Activated CD4-positive, CD25-positive, alpha-beta regulatory T cell treated with anti-CD3 and anti-CD28 coated beads, Interleukin-2, amount 50 U/mL, for 16 hours (primary cell): ENCODE measurements at places on chromosomes 12 and 14.

DNA sequence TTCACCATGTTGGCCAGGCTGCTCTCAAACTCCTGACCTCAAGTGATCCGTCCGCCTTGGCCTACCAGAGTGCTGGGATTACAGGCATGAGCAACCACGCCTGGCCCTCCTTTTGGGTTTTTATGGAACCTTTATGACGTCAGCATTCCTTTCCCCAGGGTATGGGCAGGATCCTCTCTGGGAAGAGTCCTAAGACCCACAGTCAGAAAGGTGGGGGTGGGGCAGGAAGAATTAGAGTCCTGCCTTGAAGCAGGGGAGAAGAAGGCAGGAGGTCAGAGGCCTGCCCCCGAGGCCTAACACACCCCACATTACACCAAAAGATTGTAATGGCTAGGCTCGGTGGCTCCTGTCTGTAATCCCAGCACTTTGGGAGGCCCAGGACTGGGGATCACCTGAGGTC is 30.8 kb upstream of the CDK17 start:
- DNase-seq = no peak

DNA sequence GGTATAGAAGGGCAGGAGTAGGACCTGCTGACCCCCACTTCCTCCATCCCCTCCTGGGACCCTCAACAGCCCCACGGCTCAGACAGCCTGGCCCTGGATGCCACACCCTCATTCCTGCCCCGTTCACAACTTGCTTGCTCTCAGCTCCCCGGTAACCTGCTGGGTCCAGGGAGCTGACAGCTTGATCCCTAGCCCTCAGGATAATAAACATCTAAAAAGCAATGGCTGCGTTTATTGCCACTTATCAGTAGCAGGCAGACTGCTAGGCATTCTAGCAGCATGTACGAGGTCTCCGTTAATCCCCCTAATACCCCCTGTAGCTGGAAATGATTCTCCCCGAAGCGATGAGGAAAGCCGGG is 24.3 kb upstream of the RPLP0 start:
- no peak for DNase-seq

DNA sequence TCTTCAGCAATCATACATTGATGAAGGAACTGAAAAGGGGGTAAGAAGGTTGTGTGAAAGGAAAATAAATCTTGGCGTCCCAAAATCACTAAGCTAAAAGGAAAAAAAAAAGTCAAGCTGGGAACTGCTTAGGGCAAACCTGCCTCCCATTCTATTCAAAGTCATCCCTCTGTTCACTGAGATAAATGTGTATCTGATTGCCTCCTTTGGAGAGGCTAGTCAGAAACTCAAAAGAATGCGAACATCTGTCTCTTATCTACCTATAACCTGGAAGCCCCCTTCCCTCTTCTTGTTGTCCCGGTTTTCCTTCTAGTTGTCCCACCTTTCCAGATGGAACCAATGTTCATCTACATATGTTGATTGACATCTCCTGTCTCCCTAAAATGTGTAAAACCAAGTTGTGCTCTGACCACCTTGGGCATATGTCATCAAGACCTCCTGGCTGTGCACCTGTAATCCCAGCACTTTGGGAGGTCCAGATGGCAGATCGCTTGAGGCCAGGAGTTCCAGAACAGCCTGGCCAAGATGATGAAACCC is 53.1 kb downstream of the RESF1 start:
- no peak for DNase-seq

DNA sequence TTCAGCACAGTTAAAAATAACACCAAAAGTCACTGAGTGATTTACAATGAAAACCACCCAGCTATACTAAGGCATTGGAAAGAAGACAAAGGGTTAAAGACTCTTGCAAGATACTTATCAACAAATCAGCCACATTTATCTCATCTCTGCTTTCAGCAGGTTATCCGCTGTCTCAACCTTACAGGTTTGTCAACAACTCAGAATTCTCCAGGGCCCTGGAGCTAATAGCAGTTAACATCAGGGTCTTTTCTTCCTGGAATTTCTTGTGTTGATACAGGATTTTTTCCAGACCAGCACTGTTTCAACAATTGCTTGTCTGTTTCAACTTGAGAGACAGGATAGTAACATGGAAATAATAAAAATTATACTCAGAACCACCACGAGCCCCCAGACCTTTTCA is 3.5 kb downstream of the PKP2 start:
- DNase-seq = no peak

DNA sequence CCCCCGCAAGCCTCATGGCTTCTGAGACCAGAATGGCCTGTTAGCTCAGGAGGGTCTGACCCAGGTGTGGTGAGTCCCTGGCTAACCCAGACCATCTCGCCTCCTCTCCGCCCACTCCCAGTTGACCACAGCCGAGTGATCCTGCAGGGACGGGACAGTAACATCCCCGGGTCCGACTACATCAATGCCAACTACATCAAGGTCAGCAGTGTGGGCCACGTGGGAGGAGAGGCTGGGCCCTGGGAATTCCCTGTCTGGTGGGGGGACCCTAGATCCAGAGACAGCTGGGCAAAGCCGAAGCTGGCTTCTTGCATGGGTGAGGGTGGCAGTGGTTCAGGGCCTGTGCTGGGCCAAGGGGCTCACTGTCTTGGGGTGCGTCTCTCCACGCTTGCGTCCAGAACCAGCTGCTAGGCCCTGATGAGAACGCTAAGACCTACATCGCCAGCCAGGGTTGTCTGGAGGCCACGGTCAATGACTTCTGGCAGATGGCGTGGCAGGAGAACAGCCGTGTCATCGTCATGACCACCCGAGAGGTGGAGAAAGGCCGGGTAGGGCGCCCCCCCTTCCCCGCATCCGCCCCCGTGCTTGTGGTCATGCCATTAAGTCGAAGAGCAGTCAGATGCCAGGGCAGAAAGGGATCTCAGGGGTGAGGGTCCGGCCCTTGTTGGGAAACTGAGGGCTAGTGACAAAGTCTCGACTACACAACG is 5.0 kb downstream of the PTPN6 start:
- DNase-seq = no peak

DNA sequence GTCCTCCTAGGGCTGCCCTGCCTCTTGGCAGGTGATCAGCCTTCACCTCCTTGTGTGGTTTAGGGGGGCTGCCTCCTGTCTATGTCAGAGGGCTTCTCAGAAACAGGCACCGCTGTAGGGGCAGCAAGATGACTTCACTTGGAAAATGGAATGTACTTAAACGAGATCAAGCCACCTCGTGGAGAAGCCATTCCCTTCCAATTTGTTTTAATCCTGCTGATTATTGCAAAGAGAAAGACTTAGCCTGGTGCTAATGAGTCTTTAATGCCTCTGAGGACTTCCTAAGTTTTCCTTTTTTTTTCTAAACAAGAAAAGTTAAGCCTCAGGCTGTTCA is 62.3 kb upstream of the RFLNA start:
- DNase-seq = no peak

DNA sequence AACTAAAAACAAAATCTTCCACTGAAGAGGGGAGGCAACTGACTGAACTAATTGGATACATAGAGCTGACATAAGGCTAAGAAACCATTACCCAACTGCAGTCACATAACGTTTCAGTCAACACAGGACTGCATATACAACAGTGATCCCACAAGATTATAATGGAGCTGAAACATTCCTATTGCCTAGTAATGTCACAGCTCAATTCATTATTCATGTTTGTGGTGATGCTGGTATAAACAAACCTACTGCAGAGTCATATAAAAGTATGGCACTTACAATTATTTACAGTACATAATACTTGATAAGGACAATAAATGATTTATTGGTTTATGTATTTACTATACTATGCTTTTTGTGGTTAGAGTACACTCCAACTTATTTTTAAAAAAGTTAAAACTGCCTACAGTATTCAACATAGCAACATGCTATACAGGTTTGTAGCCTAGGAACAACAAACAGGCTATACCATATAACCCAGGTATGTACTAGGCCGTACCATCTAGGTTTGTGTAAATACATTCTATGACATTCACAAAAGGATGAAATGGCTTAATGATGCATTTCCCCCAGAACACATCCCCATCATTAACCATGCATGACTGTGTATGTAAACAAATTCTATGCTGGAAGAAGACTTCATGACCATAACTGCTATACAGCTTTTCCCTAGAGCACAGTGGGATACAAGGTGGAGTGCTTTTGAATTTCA is 4.3 kb downstream of the NAP1L1 start:
- DNase-seq = no peak

DNA sequence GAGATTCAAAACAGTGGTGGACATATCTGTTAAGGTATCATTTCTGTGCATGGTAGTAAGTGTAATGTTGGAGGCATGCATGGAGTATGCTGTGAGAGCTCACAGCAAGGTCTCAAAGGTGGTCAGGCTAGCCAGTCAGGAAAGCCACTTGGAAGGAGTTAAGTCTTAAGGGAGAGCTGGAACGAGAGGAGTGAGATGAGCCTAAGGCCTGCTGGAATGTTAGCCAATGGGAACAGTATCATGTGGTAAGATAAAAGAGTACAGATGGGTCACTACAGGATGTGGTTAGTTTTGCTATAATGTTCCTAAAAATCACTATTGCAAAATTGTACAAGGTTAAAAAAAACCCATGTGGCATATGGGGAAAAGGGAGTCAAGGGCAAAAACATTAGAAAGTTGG is 311.7 kb upstream of the E2F7 start:
- no peak for DNase-seq

GRCh38 chr14:40229676-40230075 is 797.4 kb upstream of the FBXO33 start:
- no peak for DNase-seq

- DNase-seq = no peak
Observed at GRCh38 chr14:65239938-65240296, 137.6 kb upstream of the MAX start.

- no peak for DNase-seq
Observed at GRCh38 chr12:75635606-75636444, 124.4 kb upstream of the KRR1 start.

DNA sequence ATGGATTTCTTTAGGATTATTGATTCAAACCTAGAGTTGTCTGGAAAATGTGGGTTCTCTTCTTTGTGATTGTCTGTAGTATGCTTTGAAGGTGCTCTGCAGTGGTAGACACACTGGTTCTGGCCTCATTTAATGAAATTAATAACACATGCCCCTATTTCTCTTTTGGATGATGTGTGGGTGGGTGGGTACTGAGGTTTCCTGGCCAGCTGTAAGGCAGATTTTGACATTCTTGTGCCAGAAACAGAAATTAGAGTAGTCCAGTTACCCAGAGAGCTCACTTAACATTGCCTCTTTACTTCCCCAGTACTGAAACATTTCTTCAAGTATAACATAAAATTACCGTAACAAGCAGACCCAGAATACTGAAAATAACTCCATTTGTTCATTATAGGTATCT is 14.4 kb downstream of the TSFM start:
- no peak for DNase-seq

- DNase-seq = no peak
Observed at GRCh38 chr14:96320605-96321004, 42.5 kb downstream of the ATG2B start.

DNA sequence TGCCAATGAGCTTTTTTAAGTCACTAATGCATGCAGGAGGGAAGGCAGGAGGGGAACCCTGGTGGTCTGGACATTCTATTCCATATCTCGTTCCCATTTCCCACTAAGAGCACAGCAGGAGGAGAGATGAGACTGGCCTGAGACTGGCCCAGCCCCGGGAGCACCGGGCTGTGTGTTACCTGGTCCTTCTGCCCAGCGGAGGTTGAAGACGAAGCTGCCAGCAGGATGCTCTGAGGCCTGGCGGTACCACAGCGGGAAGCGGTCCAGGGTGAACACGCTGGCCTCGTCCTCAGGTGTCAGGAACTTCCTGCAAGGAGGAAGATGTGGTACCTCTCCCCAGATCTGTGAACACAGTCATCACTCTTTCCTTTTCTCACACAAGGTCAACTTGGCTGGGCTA is 23.9 kb downstream of the LRTM2 start:
- DNase-seq = no peak

DNA sequence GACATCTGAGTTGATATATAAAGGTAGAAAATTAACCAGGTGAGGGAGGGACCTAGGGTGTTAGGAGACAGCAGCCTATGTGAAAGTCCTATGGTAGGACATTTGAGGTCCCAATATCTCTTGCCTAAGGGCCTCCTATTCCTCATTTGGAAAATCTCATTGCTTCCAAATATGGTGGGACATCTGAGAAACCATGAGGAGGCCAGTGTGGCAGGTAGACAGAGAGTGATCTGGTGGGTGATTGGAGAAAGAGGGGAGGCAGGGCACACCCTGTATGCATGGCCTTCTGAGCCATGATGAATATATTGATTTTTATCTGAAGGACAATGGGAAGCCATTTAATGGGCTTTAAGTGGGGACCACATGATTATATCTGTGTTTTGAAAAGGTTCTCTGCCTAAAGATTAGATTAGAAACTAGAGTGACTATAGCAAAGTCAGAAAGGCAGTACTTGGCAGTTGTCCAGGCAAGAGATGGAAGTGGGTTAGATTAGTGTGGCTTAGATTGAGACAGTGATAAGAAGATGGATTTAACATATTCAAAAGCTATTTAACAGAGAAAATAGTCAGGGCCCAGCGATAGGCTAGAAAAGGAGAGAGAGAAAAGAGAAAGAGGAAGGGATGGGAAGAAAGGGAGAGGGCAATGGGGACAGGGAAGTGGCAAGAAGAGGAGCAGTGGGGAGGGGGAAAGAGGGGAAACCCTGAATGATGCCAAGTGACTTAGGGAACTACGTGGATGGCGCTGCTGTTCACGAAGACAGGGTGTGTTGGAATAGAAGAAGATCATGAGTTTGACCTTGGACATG is 237.2 kb upstream of the SRRM4 start:
- DNase-seq = no peak

- DNase-seq = no peak
Observed at GRCh38 chr12:43795716-43796280, 10.3 kb downstream of the TWF1 start.

DNA sequence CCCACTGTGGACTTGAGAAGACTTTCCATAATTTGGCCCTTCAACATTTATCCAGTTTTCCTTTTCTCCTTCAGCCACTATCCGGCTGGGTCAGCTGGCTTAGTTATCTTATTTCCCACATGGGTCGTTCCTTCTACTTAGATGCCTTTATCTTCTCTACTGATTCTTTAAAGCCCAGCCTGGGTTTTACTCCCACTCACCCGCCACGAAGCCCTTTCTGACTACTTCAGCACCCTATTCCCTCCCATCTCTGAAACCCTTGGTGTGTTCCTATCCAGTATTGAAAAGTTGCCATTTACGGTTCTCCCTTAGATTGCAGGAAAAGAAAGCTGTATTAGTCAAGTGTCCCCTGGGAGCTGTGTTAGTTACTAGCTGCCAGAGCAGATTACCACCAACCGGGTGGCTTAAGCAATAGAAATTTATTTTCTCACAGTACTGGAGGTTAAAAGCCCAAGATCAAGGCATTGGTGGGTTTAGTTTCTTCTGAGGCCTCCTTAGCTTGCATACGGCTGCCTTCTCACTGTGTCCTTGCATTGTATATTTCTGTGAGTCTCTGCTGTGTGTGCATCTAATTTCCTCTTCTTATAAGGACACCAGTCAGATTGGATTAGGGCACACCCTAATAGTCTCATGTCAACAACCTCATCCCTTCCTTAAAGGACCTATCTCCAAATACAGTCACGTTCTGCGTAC is 105.5 kb downstream of the GPATCH2L start:
- no peak for DNase-seq

DNA sequence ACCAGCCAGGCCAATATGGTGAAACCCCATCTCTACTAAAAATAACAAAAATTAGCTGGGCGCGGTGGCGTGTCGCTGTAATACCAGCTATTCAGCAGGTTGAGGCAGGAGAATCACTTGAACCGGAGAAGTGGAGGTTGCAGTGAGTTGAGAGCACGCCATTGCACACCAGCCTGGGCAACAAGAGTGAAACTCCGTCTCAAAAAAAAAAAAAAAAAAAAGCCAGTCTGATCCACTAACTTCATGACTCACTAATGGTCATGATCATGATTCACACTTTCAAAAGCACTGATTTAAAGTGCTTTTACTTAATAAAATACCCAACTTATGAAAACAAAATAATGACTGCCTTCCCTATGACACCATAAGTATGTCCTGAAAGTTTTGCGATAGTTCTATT is 38.4 kb upstream of the CPM start:
- no peak for DNase-seq
